Skin of body (tissue), 3 donors: ENCODE measurements at places on chromosomes 7 and 10. TPM values are rescaled to one million over a fixed set of nuclear protein-coding genes. Genes with fewer than 3 reads are reported as not detected.

- DNase-seq: no peak
Observed at GRCh38 chr10:128073890-128074289, 52.3 kb downstream of the MKI67 start.

DNA sequence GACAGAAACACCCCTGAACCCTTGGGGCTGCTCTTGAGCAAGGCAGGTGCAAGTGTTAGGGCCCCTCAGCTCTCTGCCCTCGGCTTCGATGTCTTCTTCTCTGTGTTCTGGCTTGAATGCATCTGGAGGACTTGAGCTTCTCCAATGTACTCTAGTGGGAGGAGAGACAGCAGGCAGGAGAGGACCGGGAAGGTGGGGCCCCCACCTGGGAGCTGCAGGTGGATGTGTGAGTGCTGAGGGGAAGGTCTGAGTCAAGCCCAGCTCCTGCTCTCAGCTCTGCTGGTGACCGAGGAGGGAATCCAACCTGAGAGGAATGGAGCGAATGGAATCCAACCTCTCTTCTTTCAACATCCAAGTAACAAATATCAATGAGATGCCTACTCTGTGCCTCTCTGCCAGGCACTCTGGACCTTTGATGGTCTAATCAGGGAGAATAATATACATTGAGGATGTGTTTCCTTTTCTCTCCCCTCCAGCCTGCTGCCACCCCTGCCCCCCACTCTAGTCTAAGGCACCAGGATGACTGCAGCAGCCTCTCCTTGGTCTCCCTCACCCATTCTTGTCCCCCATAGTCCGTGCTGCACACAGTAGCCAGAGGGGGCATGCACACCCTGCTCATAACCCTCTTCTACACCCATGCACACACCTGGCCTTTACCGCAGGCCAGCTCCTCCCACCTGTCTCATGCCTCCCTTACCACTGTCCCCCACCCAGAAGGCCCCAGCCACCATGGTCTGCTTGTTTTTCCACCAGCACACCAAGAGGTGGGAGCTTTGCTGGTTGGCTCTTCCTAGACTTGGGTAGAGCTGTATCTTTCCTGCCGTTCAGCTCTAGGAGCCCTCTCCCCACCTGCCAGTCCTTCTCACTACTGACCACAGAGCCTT is 13.6 kb downstream of the TBATA start:
- no peak for DNase-seq

Gene ANKRD61
- total RNA-seq: not detected

Gene OR9A2
- total RNA-seq: 0.20 TPM

Gene DNAJC1
- total RNA-seq: 28.7 TPM
